Neural crest cell (in vitro differentiated cells): ENCODE measurements at places on chromosomes 16 and 17. TPM values are rescaled to one million over a fixed set of nuclear protein-coding genes. Genes with fewer than 3 reads are reported as not detected.

DNA sequence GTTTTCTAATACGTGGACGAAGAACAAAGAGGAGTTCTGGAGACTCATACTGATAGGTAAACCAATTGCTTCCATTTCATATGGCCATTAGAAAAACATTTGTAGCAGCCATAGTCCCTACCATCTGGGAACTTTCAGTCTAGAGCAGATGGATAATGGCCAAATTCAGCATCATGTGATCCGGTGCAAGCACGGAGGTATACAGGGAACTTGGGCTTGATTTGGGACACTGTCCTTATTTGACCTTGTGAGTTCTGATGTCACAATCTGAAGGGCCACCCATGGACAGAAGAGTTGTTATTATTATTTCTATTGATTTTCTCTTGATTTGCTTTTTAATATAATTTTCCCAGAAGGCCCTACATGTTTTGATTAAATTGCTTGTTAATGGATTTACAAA, 154.6 kb upstream of the ZNF267 start:
- no peak for DNase-seq

GRCh38 chr17:81909966-81910839, 996 bp downstream of the PCYT2 start:
- no peak for DNase-seq

DNA sequence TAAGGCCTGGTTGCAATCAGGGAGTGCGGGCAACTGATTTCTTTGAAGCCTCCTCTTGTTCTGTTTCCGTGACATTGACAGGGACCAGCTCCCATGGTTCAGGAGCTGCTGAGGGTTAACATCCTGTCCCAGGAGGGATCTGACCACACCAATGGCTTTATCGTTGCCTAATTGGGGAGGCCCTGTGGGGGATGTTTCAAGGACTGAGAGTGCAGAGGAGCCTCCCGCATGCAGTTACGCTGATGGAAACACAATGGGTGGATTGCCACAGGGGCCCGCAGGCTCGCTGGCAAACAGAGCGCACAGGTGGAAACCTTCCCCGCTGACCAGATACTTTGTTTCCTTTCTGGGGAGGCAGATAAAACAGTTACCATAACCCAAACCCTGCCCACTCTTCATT, 23.8 kb upstream of the ABCC1 start:
- DNase-seq, result no peak

DNA sequence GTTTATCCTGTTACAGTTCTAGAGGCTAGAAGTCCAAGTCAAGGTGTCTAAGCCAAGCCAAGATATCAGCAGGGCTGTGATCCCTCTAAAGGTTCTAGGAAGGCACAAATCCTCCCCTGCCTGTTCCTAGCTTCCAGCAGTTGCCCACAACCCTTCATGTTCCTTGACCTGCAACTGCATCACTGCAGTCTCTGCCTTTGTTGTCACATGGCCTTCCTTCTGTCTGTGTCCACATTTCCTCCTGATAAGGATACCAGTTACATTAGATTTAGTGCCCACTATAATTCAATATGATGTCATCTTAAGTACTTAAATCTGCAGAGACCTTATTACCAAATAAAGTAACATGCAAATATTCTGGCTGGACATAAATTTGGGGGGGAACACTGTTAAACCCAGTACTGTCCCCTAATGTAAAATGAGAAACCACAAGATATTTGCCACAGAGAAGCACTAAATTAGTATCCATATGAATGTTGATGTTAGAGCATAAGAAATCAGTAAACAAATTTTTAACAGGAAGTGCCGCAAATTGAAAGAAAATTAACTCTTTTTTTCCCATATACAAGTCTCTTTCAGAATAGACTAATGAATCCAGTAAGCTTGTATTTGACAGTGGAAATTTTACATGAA, 4.7 kb downstream of the UQCRC2 start:
- no peak for DNase-seq

GRCh38 chr16:31142109-31143010, 6.8 kb upstream of the PRSS8 start:
- peak; percentile 99 for DNase-seq

GRCh38 chr16:10667239-10667638, 27.5 kb downstream of the TEKT5 start:
- no peak for DNase-seq

DNA sequence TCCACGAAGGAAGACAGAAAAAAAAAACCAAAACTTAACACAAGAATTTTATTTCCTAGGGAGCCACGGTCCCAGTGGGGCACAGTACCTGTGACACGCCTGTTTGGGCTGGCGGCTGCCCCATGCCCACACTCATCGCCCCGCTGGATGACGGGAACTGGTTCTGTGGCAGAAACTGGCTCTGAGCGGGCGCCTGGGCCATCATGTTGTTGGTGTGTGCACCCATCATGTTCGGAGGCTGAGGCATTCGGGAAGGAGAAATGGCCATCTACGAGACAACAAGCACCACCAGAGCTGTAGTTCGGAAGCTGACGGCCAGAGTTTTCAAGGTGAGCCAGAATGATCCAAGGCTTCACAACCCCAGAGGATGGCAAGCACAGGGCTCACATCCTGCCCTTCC, 56.3 kb upstream of the TRAP1 start:
- no peak for DNase-seq

- DNase-seq, result no peak
These were observed 886.3 kb upstream of the RBFOX1 start for GRCh38 chr16:6446370-6446769.

DNA sequence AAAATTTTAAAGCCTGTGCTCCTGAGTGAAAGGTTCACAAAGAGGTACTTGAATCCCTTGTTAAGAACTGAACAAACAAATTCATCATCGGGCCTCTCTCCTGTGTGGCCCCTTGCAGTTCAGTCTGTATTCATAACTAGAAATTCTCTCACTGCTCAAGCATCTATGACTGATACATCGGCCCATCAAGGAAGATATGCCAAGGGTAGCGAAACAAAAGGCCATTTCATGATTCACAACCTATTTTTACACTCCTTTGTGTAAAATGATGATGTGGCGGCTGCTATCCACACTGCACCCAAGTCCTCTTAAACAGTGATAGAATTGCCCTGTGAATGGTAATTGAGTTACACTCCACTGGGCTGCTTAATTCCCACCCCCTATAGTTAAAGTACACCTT, 204.6 kb downstream of the STX8 start:
- DNase-seq, result no peak

Gene ZCCHC14
- total RNA-seq, result 45.5 and 46.9 TPM in 2 replicates

Gene CLEC3A
- total RNA-seq, result not detected in 2 replicates

Gene CCL4
- total RNA-seq, result not detected in 2 replicates

Gene DHRS7C
- total RNA-seq, result not detected in 2 replicates
